ENCODE measurements at places on chromosomes 2 and 18.

GRCh38 chr2:38619458-38620164 lies 16.9 kb upstream of the HNRNPLL start:
- DNase-seq, result no peak

- DNase-seq, result no peak
Observed at GRCh38 chr2:179857236-179857635, 4.2 kb downstream of the ZNF385B start.

GRCh38 chr2:78281164-78281563 lies 744.3 kb upstream of the REG3G start:
- DNase-seq, result no peak

DNA sequence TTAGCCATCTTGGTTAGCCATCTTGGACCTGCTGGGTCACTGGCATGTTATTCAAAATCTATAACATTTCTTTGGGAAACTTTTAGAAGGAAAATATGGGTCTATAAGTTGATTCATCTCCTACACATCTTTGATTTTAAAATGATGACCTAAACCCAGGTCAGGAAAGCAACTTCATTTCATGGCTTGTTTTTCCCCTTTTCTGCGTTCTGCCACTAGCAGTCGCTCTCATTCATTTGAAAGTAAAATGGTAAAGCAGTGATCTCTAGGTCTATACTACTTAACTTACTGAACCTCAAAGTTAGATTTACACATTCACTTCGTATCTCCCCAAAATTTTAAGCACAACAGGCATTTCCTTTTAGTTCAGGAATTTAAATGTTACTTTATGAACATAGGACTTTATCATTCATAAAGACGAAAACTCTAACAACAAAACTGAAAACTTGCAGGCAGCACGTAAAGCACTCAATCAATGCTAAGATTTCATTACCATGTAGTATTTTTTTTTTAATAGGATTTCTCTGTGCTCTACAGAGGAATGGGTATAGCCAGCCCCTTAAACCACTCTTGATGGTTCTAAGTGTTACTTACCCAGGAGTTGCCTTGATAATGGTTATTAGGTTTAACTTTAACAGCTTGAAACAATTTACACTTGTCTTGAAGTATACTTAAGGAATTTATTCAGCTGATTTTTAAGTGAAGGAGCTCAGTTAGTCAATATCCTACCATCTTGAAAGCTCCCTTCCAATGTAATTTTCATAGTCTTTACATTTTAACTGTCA lies 62.5 kb downstream of the GORASP2 start:
- no peak for DNase-seq

GRCh38 chr2:30248791-30249190 lies 17.5 kb downstream of the LBH start:
- DNase-seq, result no peak

DNA sequence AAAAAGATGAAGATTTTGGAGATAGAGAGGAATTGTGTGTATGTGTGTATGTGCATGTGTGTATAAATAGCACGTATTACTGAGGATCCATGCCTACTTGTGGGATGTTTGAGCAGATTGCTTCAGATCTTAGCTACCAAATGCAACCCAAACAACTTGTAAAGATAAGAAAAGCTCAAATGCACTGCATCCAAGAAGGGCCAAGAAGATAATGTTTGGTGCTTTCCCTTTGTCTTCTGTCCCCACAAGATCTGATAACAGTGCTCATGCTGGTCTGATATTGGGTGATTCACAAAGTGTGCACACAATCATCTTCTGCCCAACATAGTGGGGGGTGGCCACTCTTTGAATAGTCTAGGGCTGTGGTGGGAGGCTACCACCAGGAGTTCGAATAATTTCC lies 284.8 kb upstream of the CYRIA start:
- DNase-seq, result no peak

DNA sequence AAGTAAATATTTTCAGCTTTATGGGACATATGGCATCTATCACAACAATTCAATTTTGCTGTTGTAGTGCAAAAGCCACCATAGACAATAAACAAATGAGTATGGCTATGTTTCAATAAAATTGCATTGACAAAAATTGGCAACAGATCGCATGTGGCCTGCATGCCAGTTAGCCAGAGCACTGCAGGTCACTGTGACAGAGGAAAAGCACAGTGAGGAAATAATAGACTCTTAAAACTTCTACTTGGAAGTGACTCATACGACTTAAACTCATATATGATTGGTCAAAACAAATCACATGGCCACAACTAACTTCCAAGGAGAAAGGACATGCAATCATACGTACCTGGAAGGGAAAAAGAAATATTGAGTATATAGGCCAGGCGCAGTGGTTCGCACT lies 44.4 kb downstream of the EXOC6B start:
- DNase-seq, result no peak

DNA sequence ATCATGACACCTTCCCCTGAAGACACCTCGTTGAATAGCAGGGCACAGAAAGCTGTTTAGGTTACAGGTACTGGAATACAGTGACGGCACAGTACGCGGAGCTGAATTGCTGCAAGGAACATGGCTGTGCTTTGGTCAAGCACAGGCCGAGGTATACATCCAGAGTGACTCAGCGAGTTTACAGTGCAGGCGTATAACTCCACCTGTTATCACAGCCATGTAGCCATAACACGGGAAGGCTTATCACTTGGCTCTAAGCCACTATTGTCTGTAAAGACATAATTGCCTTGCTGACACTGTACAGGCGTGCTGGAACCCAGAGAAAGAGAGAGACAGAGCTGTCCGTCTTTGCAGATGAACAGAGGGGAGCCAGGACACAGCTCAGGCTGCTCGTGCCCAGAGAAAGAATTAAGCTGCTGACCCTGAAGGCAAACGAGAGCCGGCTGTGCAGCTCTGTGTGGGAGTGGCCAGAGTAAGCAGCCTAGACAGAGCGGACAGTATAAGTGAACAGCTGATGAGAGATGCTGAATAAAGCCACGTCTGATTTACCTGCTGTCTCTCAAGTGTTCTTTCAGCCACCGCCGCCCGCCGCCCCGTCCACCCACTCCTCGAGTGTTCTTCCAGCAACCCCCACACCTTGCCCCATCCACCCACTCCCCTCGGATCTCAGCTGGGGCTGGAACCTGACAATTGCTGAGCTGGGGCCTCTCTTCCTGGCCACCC lies 87.3 kb upstream of the PPP1CB start:
- no peak for DNase-seq

DNA sequence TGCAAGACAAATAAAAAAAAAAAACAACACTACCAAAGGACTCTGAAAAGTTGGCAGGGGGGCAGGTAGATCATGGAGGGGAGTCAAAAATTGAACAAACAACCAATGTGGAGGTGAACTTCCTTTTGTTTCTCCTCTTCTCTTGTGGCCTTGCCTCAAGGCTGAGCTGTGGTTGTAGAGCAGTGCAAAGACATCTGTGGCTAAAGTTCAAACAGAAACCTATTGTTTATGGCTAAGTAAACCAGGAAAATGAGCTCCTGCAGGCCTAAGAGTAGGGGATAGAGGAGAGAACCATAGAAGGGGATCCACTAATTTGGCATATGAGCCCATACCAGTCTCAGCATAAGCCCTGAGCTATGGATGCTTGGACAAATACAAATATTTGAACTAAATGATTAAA lies 40.2 kb upstream of the EGR4 start:
- peak; percentile 81 for DNase-seq

DNA sequence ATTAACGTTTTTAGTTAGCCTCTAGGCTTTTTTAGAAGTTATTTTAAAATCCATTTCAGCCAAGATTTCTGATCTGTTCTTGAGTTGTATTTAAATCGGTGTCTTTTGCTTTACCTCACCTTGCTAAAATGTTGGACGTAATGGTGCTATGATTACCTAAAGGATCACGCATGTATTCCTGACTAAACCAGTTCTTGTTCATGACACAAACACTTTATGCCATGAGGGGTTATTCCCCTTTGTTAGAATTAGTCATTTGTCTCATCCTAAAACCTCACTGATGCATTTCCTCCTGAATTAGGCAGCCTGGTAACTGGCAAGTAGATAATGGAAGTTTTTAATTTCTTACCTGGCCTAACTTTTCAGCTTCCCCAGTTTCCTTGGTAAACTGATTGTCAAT lies 185.4 kb upstream of the TANK start:
- DNase-seq, result no peak

DNA sequence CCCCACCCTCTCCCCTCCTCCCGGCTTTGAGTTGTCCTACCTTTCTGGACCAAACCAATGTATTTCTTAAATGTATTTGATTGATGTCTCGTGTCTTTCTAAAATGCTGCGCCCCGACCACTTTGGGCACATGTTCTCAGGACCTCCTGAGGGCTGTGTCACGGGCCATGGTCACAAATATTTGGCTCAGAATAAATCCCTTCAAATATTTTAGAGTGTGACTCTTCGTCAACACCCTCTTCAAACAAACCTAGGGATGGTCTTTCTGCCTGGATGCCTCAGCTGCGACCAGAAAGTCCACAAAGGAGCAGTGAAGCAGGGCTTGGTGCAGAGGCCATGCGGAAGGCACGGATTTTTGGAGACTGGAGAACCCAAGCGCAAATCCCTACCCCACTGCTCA lies 1.1 kb upstream of the SLC35F6 start:
- DNase-seq, result no peak

DNA sequence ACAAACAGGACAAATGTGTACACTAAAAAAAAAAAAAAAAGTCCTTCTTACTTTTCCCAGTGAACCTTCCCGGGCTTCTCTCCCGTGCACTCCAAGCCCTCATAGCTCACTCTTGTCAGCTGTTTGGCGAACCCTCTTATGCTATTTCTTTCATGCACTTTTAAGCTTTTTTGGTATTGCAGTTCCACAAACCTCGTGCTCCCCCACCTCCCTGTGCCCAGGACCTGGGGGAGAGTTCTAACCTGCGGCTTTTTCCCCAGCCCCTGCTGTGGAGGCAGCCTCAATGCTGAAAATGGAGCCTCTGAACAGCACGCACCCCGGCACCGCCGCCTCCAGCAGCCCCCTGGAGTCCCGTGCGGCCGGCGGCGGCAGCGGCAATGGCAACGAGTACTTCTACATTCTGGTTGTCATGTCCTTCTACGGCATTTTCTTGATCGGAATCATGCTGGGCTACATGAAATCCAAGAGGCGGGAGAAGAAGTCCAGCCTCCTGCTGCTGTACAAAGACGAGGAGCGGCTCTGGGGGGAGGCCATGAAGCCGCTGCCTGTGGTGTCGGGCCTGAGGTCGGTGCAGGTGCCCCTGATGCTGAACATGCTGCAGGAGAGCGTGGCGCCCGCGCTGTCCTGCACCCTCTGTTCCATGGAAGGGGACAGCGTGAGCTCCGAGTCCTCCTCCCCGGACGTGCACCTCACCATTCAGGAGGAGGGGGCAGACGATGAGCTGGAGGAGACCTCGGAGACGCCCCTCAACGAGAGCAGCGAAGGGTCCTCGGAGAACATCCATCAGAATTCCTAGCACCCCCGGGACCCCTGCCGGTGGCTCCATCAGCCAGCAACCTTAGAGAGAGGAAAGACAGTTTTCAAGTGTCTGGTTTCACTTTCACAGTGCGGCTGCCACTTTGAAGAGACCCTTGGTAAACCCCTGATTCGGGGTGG lies 826 bp downstream of the KCNE4 start:
- no peak for DNase-seq

DNA sequence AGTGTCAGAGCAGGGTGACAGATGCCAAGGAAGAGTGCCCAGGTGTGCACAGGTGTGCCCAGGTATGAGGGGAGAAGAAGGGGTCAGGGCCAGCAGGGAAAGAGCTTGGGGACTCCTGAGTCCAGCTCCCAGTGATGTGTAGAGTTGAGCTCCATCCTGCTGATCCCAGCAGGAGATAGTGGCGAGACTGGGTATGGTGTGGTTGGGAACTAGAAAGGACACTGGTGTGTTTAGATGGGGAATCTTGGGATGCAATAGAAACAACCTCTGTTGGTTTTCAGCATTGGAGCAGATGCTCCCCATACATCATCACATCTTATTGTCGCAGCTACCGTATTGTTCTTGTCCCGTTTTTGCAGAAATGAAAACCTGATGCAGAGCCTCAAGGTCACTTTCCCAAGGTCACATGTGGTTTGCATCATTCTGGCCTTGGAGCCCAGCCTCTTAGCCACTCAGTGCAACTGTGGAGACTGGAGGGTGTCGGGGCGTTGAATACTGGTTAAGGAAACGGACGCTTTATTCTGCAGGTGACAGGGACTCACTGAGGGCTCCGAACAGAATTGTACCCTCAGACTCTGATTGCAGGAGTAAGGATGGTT lies 166.7 kb downstream of the AGAP1 start:
- DNase-seq, result no peak

DNA sequence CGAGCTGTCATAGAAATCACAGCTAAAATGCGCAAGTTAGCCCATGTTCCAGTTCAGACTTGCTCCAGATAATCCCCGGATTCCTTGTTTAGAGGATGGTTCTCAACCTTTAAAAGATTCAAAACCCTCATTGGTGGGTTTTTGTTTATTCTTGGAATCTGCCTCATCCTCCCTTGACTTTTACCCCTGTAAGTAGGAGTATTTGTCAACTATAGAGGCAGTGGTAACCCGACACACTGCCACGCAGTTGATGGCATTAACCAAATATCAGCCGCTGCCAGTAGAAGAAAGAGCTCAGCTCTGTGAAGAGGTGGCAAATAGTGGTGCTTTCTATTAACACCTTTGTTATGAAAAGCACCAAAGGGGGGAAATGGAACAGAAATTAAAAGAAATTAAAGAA lies 40.4 kb upstream of the SELENOI start:
- DNase-seq, result no peak

GRCh38 chr2:146602383-146602782 lies 1242.4 kb upstream of the ACVR2A start:
- DNase-seq, result no peak

- no peak for DNase-seq
Observed at GRCh38 chr2:238162846-238163441, 4.2 kb downstream of the ERFE start.

GRCh38 chr18:48294899-48295585 lies 114.1 kb downstream of the ZBTB7C start:
- DNase-seq, result no peak
